Stimulated activated naive B cell treated with anti-CD40 and anti-IgM and Interleukin-4, amounts not matched to agents 10 μg/mL and 1 μg/mL and 100 μg/mL, for 72 hours (primary cell): ENCODE measurements at places on chromosomes 2 and 18.

GRCh38 chr18:10405014-10405493, 49.4 kb upstream of the APCDD1 start:
- no peak for DNase-seq

GRCh38 chr2:159961037-159961436, 101.4 kb downstream of the PLA2R1 start:
- no peak for DNase-seq

DNA sequence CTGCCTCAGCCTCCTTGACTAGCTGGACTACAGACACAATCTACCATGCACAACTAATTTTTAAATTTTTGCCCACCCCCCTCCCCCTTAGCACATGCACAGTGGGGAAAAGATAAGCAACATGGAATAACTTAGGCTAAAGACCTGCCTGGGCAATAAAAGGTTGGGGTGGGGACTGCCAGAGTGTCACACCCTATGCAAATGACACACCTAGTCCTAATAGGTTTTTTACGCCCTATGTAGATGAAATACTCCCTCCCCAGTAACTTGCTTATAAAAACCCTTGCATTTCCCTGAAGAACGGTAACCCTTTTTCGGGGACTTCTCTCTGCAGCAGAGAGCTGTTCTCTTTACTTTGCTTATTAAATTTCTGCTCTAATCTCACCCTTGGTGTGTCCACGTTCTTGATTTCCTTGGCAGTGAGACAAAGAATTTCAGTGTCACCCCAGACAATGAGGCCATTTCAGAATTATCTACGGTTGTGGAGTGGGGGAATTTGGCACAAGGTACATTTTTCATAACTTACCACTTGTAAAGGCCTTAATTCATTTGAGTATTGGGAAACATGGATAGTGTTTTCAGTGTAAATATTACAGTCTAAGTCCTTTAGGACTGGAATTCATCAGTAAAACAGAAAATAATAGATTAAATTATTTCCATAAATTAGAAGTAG, 109.2 kb downstream of the NOL4 start:
- no peak for DNase-seq

- no peak for DNase-seq
Observed at GRCh38 chr2:74415762-74416395, 5.5 kb downstream of the C2orf81 start.

GRCh38 chr2:212626371-212626918, 87.8 kb upstream of the ERBB4 start:
- DNase-seq: no peak

GRCh38 chr2:176997792-176998169, 214.8 kb upstream of the HNRNPA3 start:
- DNase-seq: no peak

DNA sequence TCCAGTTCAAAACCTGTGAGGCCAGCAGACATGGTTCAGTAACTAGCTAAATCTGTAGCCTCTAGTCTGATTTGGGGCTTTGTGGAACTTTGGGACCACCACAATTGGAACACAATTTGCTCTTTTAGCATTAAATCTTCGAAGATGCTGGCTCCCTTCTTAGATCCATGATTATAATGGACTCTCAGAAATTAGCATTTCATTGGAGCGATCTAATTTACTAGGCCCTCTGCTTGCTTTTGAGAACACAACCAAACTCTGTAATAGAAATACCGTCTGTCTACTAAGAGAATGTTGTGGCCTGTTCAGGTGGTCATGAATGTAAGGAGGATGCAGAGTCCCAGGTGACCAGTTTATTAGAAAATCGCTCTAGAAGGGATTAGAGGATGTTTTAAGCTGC, 70.2 kb upstream of the LYPD6B start:
- no peak for DNase-seq

- DNase-seq: no peak
Observed at GRCh38 chr18:22108674-22109073, 60.7 kb upstream of the GATA6 start.

- no peak for DNase-seq
Observed at GRCh38 chr18:78914249-78914935, 65.2 kb upstream of the SALL3 start.

DNA sequence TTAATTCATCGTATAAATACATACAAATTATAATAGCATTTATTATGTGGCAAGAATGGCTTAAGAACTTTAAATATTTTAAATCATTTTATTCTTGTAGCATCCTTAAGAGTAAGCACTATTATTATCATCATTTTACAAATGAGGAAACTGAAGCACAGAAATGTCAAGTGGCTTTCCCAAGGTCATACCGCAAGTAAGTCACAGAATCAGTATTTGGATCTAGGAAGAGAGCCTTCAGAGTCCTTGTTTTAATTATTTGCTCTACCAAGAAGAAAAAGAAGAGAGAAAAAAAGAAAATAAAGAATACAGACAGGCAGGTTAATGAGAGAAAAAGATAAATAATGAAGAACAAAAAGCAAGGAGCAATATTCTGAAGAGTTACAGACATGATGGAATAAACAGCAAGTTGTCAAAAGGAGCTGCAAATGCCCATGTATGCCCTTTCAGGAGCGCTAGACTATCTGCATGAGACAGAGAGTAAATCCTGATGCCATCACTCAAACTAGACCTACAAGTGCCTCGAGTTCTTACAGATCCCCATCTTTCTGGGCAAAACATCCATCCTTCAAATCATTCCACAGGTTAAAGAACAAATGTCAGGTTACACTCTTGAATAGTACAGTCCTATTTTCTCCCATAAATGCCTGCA, 57.8 kb upstream of the ETAA1 start:
- no peak for DNase-seq

DNA sequence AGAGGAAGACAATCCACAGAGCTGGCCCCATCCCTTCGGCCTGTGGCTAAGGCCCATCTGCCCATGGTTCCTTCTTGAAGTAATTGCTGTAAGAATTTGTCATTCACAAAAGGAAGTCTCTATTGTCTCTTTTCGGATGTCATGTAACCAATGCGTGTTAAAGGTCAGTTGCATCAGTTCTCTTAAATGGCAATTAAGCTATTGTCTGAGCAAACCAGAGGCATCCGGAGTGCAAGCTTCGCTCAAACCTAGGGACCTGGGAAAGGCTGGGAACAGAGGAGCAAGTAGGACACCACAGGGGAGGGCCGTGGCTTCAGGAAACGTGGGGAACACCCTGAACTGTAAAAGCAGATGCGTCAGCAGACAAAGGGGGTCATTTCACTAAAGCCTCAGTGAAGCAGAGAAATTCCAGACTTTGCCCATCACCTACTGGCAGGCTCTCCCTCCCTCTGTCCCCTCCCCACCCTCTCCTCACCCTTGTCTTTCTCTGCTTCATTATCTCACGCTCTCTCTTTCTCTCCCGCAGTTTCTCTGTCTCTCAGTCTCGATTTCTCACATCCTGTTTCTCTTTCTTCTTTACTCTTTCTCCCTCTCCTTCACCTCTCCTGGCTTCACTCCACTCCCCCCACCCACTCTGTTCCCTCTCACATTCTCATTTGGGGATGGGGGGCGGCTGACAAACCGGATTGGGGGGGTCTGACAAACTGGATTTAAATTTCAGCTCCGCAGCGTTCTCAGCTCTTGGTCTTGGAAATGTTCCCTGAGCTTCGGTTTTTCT, 204.6 kb upstream of the TNP1 start:
- DNase-seq: no peak

GRCh38 chr2:201911372-201911771, 105.0 kb downstream of the CDK15 start:
- no peak for DNase-seq

GRCh38 chr2:180334514-180334913, 327.4 kb upstream of the CWC22 start:
- no peak for DNase-seq

- no peak for DNase-seq
Observed at GRCh38 chr2:175620106-175620505, 382.0 kb downstream of the LNPK start.

DNA sequence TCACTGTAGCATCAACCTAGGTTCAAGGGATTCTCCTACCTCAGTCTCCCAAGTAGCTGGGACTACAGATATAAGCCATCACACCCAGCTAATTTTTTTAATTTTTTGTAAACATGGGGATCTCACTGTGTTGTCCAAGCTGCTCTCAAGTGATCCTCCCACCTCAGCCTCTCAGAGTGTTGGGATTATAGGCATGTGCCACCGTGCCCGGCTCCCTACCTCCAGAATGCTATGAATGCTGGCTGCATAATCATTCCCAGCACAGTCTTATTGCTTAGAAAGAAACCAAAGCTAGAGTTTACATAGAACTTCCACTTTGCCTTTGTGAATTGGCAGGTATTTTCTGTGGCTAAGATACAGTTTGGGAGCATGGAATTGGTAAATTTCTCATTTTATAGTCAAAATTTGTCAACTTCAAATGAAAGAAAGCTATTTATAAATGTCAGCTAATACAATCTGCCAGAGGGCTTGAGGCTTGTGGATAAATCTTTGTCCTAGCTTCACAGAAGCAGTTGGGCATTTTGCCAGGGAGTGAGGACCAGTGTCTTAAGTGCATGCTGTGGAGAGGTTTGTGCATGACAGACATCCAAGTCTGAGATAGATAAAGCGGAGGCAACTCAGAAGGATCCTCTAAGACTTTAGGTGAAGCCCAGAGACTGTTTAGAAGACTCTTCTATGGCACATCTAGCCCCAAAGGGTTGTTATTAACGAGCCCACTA, 175.4 kb downstream of the ANTXR1 start:
- DNase-seq: no peak

DNA sequence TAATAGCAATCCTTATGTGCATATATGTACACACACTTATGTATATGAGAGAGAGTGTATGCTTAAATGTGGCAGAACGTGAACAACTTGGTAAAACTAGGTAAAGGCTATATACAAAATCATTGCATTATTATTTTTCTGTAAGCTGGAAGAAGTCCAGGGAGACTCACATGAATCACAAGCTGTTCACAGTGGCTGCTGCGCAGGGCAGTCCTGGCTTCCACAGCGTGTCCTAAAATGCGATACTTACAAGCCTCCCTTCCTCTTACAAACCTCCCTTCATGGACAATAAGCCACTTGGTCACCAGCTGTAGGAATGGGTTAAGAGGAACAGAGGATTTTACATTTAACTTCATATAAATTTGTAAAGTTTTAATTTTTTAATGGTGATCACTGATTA, 114.9 kb upstream of the AGAP1 start:
- DNase-seq: no peak

GRCh38 chr2:101200676-101201075, 49.5 kb upstream of the TBC1D8 start:
- no peak for DNase-seq

DNA sequence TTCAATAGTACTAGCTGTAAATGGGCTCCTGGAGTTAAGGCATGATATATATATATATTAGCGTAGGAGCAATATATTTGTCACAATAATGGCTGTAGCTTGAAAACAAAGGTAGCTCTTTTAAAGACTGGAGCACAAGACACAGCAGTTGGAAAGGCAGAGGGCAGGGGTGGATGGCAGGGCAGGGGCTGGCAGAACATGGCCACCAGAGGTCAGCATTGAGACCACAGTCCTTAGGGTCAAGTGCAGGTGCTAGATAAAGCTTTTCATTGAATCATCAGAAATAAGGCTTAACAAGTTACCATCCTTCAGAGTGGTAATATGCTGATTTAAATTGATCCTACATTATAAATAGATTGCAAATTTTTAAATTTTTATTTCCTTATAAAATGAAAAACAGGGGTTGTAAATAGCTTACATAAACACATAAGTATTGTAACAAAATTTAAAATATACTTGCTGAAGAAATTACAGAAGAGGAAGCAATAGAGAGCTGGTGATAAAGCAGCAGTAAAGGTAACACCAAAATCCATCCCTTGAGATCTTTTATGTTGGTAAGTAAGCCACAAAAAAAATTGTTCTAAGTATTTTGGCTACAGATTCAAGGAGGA, 161.2 kb upstream of the PIEZO2 start:
- no peak for DNase-seq

DNA sequence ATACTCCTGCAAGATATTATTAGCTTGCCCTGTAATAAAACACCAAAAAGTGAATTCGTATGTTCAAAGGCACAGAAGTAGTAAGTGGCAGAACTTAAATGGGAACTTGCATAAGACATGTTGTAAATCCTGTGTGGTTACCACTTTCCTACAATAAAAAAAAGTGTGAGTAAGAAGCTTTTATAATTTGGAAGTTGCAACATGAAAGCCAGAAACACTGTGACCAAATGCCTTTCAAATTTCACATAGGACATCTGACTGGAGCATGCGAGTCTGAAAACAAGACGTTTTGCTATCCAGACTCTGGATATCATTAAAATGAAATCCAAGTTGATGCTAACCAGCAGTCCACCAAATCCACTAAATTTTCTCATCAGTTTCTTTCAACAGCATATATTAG, 886.2 kb upstream of the NRXN1 start:
- DNase-seq: no peak

- DNase-seq: peak; percentile 85
Observed at GRCh38 chr2:197198890-197199289, 111.7 kb downstream of the ANKRD44 start.

- no peak for DNase-seq
Observed at GRCh38 chr2:168698969-168699368, 103.5 kb upstream of the NOSTRIN start.

DNA sequence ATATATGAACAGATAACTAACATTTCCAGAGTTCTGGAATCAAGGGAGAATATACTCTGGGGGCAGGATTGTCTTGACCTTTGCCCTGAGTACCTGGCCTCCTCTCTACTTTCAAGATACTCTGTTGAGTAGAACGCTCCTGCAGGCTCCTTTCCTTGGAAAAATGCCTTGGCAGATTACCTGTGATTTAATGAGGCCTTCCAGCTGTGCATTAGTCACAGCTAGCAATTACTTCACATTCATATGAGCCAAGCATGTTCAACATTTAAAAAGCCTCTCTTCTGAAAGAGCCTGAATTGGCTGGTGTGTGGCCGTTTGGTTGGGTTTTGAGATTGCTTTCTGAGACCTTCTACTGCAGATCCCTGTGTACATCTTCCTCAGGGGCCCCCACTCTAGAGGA, 142.2 kb downstream of the PLCL1 start:
- no peak for DNase-seq

- DNase-seq: no peak
Observed at GRCh38 chr2:169464882-169465281, 14.4 kb upstream of the BBS5 start.

DNA sequence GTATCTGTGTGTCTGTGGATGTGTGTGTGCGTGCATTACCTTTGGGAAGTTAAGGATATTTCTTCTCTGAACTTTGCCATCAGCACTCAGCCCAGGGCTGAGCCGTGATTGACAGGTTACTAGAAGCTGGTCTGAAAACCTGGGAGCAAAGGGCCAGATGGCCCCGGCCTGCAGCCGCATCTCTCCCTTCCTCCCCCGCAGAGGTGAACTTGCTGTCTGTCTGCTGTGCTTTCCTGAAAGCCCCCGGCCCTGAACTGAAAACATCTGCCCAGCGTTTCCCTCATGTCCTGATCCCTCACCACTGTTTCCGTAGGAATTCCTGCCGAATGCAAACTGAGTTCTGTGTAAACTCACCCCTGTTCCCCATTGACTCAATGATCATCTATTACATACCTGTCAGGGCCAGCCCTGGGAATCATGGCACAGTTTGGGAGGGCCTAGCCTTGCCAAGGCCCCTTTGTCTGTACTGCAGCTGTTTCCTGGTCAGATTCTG, 45.8 kb downstream of the MYCN start:
- no peak for DNase-seq
